ENCODE measurements at places on chromosomes 5 and 9. TPM values are rescaled to one million over a fixed set of nuclear protein-coding genes. Genes with fewer than 3 reads are reported as not detected.
A peak's percentile ranks its signal among the peaks of the same experiment; 100 is the strongest.

GRCh38 chr9:135734616-135735144, 32.7 kb downstream of the KCNT1 start:
- no peaks in the 10 kb centered on the region for H3K4me1 ChIP-seq
- no peak overlapping the region for H3K27ac ChIP-seq
- no peak for DNase-seq
- peaks cover 53% of the 10 kb centered on the region for H3K27me3 ChIP-seq
- no peak overlapping the region for H3K4me3 ChIP-seq

DNA sequence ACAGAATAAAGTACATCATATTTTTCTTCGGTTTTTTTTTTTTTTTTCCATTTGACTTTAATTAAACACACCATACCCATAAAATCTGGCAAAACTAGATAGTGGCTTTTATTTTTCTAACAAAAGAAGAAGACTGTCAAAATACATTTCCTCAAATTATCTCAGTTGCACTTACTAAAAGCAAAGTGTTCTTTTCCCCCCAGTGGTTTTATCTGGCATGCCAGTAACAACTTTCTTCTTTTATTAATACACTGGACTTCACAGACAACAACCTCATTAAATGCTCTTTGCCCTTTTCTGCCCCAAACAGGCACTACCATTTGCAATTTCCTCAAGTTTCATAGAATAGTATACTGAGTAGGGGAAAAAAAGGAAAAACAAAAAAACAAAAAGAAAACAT, 1792.3 kb downstream of the EFNA5 start:
- H3K4me3 ChIP-seq, result no peak overlapping the region
- DNase-seq, result no peak
- no peaks in the 10 kb centered on the region for H3K27me3 ChIP-seq

GRCh38 chr9:114303977-114304376, 18.9 kb upstream of the ORM1 start:
- H3K27me3 ChIP-seq, result no peaks in the 10 kb centered on the region
- no peaks in the 10 kb centered on the region for H3K4me1 ChIP-seq
- H3K4me3 ChIP-seq, result no peak overlapping the region
- H3K27ac ChIP-seq, result no peak overlapping the region
- no peaks in the 10 kb centered on the region for H3K36me3 ChIP-seq

GRCh38 chr5:122870219-122870856, 24.9 kb downstream of the SNX24 start:
- no peaks in the 10 kb centered on the region for H3K27me3 ChIP-seq
- DNase-seq, result no peak
- no peaks in the 10 kb centered on the region for H3K4me1 ChIP-seq
- H3K4me3 ChIP-seq, result no peak overlapping the region

- DNase-seq, result no peak
- no peak overlapping the region for H3K27ac ChIP-seq
- H3K4me1 ChIP-seq, result no peaks in the 10 kb centered on the region
- no peaks in the 10 kb centered on the region for H3K27me3 ChIP-seq
- no peak overlapping the region for H3K4me3 ChIP-seq
Measured at GRCh38 chr9:32360983-32361673, 23.3 kb upstream of the ACO1 start.

- DNase-seq, result peak; percentile 93
- no peaks in the 10 kb centered on the region for H3K36me3 ChIP-seq
- no peaks in the 10 kb centered on the region for H3K27me3 ChIP-seq
- no peak overlapping the region for H3K4me3 ChIP-seq
- peaks cover 7% of the 10 kb centered on the region for H3K4me1 ChIP-seq
Measured at GRCh38 chr5:83374547-83374946, 97.0 kb upstream of the VCAN start.

GRCh38 chr5:176383248-176383905, 5.0 kb downstream of the NOP16 start:
- no peak for DNase-seq
- peaks cover 7% of the 10 kb centered on the region for H3K4me1 ChIP-seq
- H3K4me3 ChIP-seq, result no peak overlapping the region
- H3K36me3 ChIP-seq, result peaks cover 20% of the 10 kb centered on the region
- no peak overlapping the region for H3K27ac ChIP-seq

- H3K27me3 ChIP-seq, result no peaks in the 10 kb centered on the region
- no peak overlapping the region for H3K27ac ChIP-seq
- peak; percentile 96 for DNase-seq
- no peak overlapping the region for H3K4me3 ChIP-seq
Measured at GRCh38 chr9:5557606-5558587, 47.6 kb downstream of the PDCD1LG2 start.

- no peaks in the 10 kb centered on the region for H3K36me3 ChIP-seq
- peak; percentile 57 for DNase-seq
- H3K4me3 ChIP-seq, result no peak overlapping the region
- H3K4me1 ChIP-seq, result no peaks in the 10 kb centered on the region
- H3K27me3 ChIP-seq, result no peaks in the 10 kb centered on the region
- no peak overlapping the region for H3K27ac ChIP-seq
Measured at GRCh38 chr5:88452820-88453219, 184.2 kb upstream of the TMEM161B start.

DNA sequence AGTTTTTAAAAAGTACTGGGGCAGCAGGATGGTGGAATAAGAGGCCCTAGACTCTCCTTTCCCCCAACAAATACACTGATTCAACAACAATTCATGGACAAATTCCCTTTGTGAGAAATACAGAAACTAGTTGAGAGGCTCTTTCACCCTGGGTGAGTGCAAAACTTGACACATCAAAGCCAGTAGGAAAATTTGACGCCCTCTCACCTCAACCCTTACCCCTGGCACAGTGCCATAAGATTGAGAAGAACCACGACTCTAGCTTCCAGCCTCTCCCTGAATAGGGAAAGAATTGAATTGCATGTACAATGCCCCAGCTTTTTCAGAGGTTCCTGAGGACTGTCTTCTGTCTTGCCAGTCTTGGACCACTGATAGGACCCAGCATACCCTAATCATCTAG, 12.3 kb downstream of the KIF4B start:
- no peaks in the 10 kb centered on the region for H3K36me3 ChIP-seq
- no peak overlapping the region for H3K4me3 ChIP-seq
- DNase-seq, result peak; percentile 41
- H3K4me1 ChIP-seq, result no peaks in the 10 kb centered on the region
- H3K27me3 ChIP-seq, result no peaks in the 10 kb centered on the region

DNA sequence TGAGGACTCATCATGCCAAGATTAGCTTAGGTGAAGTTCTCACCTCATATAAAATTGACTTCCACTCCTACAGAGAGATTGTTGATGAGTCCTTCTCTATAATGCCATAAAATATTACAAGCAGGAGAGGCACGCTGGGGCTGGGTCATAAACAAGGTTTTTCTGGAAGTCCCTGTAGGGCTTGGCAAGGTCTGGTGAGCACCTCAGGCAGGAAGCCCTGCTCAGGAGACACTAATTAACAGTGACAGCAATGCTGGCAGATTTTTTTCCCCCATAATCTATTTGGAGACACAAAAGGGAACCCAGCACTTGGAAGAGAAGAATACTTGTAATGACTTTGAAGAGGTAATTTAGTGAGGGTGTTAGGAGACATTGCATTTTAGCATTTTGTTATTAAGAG, 118.7 kb downstream of the DIRAS2 start:
- H3K27me3 ChIP-seq, result no peaks in the 10 kb centered on the region
- H3K4me1 ChIP-seq, result no peaks in the 10 kb centered on the region
- no peak for DNase-seq
- no peak overlapping the region for H3K4me3 ChIP-seq

DNA sequence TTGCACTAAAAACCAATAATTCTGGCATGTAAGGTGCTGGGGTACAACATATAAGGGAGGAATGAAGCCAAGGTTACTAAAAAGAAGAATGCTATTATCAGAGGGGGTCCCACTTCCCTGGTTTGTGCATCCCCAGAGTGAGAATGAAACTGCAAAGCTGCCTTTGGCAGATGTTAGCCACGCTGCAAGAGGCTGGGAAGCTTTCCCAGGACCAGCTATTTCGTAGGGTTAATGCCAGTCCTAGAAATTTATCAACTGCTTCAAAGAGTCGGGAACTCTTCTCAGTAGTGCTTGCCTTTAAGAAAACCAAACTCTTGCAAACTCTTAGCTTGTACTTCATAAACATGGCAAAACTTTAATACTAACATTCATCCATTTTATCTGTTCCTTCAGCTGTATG, 87.5 kb upstream of the NR5A1 start:
- peaks cover 50% of the 10 kb centered on the region for H3K4me1 ChIP-seq
- H3K36me3 ChIP-seq, result no peaks in the 10 kb centered on the region
- H3K27me3 ChIP-seq, result no peaks in the 10 kb centered on the region
- H3K27ac ChIP-seq, result peak overlapping the region; percentile 57

DNA sequence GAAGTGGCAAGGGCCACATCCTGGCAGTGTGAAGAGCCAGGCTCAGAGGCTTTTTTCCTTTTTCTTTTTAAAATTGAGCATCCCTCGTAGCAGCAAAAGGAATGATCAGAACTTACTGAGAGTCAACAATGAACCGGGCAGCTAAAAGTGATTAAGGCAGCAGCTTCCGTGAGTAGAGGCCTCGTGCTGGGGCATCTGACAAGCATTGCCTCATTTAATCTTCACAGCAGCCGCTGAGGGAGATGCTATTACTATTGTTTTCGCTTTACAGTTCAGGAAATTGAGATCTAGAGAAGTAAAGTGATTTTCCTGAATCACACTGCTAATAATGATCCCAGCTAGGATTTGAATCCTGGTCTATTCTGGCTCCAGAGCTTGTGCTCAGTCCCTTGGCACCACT, 30.7 kb upstream of the PTGS1 start:
- H3K27ac ChIP-seq, result no peak overlapping the region
- no peaks in the 10 kb centered on the region for H3K4me1 ChIP-seq
- H3K36me3 ChIP-seq, result no peaks in the 10 kb centered on the region

DNA sequence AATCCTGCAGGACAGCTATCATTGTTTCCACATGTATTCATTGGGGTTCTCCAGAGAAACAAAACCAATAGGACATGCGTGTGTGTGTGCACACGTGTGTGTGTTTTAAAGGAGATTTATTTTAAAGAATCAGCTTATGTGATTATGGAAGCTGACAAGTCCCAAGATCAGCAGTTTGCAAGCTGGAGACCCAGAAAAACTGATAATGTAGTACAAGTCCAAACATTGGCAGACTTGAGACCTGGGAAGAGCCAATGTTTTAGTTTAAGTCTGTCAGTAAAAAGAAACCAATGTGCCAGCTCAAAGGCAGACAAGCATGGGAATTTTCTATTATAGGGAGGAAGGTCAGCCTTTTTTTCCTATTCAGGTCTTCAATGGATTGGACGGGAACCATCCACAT, 35.3 kb downstream of the ADRB2 start:
- DNase-seq, result no peak
- H3K4me3 ChIP-seq, result no peak overlapping the region
- H3K36me3 ChIP-seq, result no peaks in the 10 kb centered on the region
- H3K27me3 ChIP-seq, result no peaks in the 10 kb centered on the region
- H3K27ac ChIP-seq, result no peak overlapping the region

DNA sequence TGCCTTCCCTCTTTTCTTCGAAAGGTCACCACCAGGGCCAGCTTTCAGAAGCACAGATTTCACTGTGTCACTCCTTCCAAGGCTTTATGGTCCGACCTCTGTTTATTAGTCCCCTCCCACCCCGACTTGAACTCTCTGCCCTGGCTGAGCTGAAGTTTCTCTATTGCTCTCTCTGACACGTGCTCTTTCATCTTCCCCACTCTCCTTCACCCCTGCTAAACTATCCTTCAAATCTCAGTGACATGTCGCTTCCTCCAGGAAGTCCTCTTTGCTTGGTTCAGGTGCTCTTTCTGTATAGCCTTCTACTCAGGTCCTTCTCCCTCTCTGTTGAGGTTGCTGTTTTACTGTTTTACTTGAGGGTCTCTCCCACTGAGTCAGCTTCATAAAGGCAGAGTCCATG, 64.4 kb downstream of the ARHGEF37 start:
- no peak overlapping the region for H3K4me3 ChIP-seq
- H3K4me1 ChIP-seq, result no peaks in the 10 kb centered on the region
- H3K36me3 ChIP-seq, result no peaks in the 10 kb centered on the region
- no peaks in the 10 kb centered on the region for H3K27me3 ChIP-seq
- H3K27ac ChIP-seq, result no peak overlapping the region

- H3K27me3 ChIP-seq, result no peaks in the 10 kb centered on the region
- DNase-seq, result no peak
- no peaks in the 10 kb centered on the region for H3K4me1 ChIP-seq
- H3K36me3 ChIP-seq, result no peaks in the 10 kb centered on the region
Measured at GRCh38 chr9:32926911-32927310, 74.5 kb downstream of the APTX start.

DNA sequence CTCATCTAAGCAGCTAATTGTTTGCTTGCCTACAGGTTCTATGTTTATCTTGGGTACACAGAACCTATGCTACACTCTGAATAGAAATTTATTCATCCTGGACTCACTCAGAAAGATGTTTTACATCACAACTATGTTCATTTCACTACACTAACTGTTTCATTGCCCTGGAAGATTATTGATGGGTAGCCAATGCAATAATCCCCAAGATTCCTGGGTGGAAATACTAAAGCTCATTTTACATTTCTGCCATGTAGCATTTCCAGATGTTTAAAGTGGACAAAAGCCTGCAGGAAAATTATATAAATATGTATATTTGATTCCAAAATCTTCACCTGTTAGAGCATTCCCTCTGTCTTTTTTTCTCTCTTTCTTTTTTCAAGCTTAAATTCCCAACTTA, 51.9 kb upstream of the IL7R start:
- H3K27me3 ChIP-seq, result no peaks in the 10 kb centered on the region
- H3K4me1 ChIP-seq, result no peaks in the 10 kb centered on the region
- no peaks in the 10 kb centered on the region for H3K36me3 ChIP-seq
- no peak for DNase-seq
- no peak overlapping the region for H3K27ac ChIP-seq

The TMEFF1 gene
- total RNA-seq, result 34.2 TPM

The FIBCD1 gene
- 4.0 TPM for total RNA-seq

The PHF24 gene
- total RNA-seq, result 2.9 TPM

The RANBP3L gene
- total RNA-seq, result 0.85 TPM

The PRSS3 gene
- total RNA-seq, result not detected

The FBP2 gene
- total RNA-seq, result not detected

The CCNG1 gene
- 120 TPM for total RNA-seq

The GLRA1 gene
- total RNA-seq, result not detected

The ASPN gene
- total RNA-seq, result not detected

The C5orf22 gene
- total RNA-seq, result 31.1 TPM

The GRM6 gene
- total RNA-seq, result not detected

The C5orf58 gene
- total RNA-seq, result not detected

The PSIP1 gene
- total RNA-seq, result 77.6 TPM

The PCDHB5 gene
- total RNA-seq, result 27.5 TPM

The MYO10 gene
- 9.3 TPM for total RNA-seq

Data from cardiac muscle cell (in vitro differentiated cells and primary cell).